Chondrocyte (in vitro differentiated cells): ENCODE measurements at places on chromosomes 6 and 20.

GRCh38 chr6:141467881-141468280 lies 664.8 kb upstream of the GJE1 start:
- no peak for DNase-seq

GRCh38 chr6:43776115-43776798 lies 6.2 kb downstream of the VEGFA start:
- peak; percentile 50 for DNase-seq

- DNase-seq = no peak
These were observed 91.5 kb upstream of the SASH1 start for GRCh38 chr6:148250975-148251685.

- DNase-seq = no peak
These were observed 24.9 kb downstream of the SLC35D3 start for GRCh38 chr6:136947037-136947436.

- DNase-seq = no peak
These were observed 124.3 kb downstream of the GRM1 start for GRCh38 chr6:146153040-146153758.

DNA sequence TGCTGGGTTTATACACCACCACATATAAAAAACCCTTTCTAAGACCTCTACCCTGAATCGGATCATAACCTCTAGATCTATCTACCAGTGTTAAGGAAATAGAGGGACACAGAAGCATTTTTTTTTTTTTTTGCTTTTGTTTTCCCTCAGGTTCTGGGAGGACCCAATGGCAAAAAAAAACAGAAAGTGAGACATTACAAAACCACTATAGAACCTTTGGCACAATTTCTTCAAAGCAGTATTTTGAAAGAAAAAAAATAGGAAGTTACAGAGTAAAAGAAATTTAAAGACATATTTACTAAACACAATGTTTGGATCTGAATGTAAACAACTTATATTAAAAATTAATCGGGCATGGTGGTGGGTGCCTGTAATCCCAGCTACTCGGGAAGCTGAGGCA lies 1258.7 kb upstream of the GJE1 start:
- no peak for DNase-seq

DNA sequence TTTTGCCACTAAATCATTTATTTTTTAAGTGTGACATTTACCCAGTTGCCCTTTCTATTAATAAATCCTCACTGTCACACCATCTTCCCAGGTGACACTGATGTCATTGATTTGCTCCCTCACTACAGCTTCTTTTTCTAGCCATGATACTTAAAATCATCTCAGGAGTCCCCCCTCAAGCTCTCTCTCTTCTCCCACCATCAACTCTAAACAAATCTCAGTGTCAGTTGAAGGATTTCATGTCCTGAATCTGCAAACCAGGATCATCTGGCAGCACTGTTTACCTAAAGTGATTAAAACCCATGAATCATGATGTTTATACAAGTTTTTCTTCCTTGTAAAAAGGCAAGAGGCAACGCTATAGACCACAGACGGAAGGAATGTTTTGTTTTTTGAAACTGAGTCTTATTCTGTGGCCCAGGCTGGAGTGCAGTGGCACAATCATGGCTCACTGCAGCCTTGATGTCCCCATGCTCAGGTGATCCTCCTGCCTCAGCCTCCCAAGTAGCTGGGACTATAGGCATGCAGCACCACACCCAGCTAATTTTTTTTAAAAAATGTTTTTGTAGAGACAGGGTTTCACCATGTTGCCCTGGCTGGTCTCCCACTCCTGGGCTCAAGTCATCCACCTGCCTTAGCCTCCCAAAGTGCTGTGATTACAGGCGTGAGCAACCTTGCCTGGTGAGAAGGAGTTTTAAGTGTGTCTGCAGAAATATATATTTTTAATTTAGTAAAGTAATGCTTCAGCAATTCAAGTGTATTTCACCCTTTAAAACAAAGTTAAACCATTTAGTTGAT lies 30.1 kb upstream of the SH3BGRL2 start:
- DNase-seq = no peak

DNA sequence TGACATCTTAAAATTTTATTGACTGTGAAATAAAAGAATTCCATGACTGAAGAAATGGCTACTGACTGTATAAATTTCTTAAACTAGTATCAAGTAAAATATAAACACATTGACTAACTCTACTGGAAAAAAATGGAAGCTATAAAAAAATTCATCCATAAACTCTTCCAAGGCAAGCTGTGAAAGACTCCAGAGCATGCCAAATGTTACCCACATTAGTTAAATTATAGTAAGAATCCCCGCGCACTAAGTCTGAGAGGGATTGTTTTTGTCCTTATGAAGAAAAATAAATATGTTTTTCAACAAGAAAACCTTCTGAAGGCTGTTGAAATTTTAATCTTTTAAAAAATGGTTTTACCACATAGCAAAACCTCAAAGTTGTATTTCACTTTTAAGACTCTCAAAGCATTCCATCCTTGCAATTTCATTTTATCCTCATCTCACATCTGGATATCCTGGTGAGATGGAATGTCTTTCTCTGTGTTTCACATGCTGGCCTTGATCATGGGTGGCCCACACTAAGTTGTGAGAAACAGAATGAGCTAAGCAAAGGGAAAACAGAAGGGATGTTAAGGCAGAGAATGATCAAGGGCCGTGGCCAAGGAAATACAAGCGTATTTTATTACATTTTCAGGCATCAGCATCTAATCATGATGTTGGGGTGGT lies 732.5 kb downstream of the KIF16B start:
- no peak for DNase-seq
